ENCODE measurements at places on chromosomes 12 and 14.

- DNase-seq = no peak
These were observed 26.8 kb downstream of the RGS6 start for GRCh38 chr14:71959055-71959454.

DNA sequence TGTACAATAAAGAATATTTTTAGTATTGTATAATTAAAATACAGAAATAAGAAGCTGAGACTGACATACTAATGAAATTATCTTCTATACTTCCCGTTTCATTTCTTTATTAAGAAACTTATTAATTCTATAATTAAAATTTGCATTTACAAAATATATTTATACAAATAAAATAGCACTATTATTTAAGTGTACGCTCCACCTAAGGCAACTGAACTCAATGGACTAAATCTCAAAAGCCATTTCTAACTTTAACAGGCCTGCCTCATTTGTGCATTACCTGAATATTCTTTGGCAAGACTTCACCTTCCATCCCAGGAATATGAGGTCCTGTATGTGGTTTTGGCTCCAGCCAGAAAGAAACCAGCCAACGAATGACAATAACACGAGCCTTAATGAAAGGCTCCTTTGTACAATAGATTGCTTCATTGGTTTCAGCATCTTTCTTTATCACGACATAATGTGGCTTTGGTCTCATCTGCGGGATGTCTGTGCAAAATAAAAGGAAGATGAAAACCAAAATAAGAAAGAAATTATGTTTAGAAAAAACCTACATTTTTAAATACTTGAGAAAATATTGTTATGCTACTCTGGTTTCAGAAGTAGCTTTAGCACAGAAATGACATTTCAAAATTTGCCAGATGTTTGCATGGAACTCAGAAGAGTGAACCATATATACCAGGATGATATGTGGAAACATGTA is 58.7 kb downstream of the RALGAPA1 start:
- DNase-seq = no peak

- no peak for DNase-seq
These were observed 48.2 kb downstream of the SLC8B1 start for GRCh38 chr12:113286712-113287111.

DNA sequence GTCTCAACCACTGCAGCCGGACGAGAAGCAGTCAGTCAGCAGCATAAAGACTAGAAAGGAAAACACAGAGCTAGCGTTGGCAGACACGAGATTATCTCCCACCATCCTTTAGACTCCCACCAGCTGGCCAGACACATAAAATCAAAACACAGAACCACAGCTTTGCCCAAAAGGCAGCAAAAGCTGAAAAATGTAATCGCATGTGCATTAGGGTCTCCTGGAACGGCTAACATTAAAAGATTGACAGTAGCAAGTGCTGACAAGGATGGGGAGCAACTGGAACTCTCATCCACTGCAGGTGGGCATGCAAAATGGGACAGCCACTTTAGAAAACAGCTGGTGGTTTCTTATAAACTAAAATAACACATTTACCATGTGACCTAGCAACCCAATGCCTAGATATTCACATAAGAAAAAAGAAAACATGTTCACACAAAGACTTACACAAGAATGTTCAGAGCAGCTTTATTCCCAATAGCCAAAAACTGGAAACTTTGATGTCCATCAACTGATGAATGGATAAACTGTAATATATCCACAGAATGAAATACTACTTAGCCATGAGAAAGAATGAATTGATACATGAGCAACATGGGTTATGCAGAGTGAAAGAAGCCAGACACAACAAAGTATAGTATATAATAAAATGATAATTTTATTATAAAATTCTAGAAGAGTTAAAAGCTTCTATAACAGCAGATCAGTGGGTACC is 37.7 kb downstream of the NCOR2 start:
- DNase-seq = no peak

GRCh38 chr14:68951800-68952530 is 27.1 kb downstream of the ACTN1 start:
- DNase-seq = no peak

DNA sequence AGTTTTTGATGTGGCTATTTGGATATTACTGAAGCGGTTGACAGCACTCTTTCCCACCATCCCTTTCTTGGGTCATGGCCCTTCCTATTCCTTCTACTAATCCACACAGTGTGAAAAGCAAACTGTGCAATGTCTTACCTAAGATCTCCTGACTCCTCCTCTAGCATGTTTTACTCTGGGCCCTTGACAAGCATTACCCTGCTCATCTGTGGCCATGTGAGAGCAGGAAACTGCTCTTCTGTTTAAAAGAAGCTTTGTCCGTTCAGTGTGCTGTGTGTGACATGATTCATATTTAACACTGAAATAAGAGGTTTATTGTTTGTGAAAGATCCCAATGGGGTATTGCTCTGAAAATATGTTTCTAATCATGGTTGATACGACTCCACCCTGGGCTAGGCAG is 1022.5 kb downstream of the AACS start:
- no peak for DNase-seq

DNA sequence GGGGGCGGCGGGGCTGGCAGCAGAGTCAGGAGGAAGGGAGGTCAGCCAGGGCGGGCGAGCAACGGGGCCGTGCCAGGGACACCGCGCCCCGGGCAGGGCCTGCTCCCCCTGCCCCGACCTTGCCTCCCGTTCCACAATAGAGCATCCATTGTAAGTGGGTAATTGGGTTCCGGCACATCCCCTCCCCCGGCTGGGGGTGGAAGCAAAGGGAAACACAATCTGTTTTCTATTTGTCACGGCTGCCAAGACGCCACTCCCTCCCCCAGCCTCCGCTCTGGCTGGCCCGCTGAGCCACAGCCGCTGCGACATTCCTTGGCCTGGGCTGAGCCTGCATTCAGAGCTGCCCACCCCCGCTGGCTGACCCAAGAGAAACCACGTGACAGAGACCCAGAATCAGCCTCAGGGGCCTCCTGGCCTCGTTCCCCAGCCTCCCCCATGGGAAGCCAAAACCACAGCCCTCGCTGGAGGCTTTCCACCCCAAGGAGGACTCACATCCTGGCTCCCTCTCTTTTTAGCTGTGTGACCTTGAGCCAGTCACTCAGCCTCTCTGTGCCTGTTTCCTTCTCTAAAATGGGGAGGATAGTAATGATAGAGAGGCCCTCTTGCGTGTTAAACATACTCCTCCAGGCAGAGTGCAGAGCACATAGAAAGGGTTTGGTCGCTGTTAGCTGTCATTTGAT is 117.6 kb downstream of the SCARB1 start:
- no peak for DNase-seq

DNA sequence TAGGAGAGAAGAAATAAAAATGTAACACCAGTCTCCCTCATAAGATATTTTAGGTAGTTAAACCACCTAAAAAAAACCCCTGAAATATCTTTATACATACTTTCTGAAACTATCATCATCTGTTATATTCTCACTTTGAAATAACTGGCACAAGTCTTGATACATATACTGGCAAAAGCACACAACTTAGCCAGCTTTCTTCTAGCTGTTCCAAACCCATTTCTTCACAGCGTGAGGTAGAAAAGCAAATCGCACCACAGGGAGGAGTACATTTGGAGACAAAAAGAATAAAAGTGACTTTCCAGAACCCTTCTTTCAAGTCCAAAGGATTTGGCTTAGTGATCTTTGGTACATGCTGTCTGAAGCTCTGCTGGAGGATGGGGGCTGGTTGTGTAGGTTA is 78.5 kb downstream of the RERG start:
- no peak for DNase-seq

GRCh38 chr12:95473231-95473883 is 595 bp upstream of the METAP2 start:
- no peak for DNase-seq

DNA sequence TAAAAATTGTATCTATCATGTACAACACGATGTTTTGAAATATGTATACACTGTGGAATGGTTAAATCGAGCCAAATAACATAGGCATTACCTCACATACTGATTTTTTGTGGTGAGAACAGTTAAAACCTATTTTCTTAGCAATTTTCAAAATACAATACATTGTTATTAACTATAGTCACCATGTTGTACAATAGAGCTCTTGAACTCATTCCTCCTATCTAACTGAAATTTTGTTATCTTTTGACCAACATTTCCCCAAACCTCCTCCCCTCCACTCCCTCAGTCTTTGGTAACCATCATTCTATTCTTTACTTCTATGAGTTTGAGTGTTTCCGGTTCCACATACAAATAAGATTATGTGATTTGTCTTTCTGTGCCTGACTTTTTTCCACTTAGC is 6.8 kb upstream of the SLC38A2 start:
- no peak for DNase-seq

DNA sequence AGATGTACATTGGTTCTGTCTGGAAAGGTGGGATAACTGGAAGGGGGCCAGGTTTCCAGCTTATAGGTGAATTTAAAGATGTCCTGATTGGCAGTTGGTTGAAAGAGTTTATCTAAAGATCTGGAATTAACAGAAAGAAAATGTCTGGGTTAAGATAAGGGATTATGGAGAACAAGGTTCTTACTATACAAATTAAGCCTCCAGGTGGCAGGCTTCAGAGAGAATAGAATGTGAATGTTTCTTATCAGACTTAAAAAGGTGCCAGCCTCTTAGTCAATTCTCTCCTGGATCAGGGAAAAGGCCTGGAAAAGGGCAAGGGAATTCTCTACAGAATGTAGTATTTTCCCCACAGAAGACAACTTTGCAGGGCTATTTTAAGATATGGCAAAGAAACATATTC is 53.1 kb downstream of the CNTN1 start:
- no peak for DNase-seq

GRCh38 chr12:109115758-109116610 is at the start of gene ACACB:
Gene ACACB, plus strand, starts transcription at chr12:109116587. Its CDS starts 22,819 bp downstream, at chr12:109139406.
- no peak for DNase-seq

GRCh38 chr14:104247336-104248202 is 109.2 kb downstream of the KIF26A start:
- no peak for DNase-seq

- DNase-seq = no peak
These were observed 68.1 kb downstream of the NUAK1 start for GRCh38 chr12:106070611-106071010.

DNA sequence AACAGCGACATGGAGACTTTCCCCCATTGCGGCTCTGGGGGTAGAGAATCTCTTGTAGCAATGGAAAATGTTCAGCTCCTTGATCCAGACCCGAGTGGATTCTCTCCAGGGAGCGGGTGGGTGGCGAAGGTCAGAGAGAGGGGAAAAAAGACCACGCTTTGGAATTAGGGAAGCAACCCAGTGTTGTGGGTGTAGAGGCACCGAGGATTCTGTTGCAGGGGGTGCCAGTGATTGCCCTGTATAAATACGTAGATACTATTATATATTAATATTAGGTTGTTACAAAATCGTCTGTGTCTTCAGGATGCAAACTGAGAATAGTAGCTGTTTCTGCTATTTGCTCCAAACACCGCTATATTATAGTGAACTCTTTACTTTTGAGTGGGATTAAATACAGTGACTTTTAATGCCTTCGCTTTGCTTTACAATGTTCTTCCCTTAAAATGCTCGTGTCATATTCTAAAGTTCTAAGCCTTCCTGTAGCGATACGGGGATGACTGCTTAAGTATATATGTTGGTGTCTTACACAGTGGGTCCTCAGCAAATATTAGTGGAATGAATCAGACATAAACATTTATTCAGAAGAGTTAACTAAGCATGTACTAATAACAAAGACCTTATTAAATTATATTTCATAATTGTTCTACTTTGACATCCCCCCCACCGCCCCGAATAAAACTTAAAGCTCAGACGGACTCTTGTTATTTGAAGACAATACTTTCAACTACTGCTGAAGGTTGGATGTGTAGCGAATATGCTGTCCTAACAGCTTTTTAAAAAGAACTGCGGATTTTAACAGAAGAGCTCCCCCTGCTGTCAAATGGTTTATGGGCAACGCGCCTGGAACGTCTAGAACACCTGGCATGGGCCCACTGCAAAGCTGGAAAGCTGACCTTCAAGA is 136.4 kb upstream of the KRAS start:
- peak; percentile 84 for DNase-seq

DNA sequence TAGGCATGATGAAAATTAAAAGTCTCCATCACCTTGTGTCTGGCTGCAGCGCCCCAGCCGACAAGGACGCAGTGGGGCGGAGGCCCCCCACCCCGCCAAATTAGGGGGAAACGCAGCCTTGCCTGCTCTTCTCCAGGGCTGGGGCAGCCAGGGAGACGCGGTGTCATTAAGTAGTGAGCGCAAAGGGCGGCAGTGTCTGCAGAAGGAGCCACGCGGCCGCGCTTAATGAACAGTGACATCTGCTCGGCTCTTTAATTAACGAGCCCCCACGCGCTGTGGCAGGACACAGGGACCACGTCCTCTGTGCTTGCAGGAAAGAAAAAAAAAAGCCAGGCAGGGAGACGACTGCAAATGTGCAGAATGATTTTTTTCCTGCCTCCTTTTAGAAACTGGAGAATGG is 93.4 kb upstream of the NCOR2 start:
- DNase-seq = no peak

DNA sequence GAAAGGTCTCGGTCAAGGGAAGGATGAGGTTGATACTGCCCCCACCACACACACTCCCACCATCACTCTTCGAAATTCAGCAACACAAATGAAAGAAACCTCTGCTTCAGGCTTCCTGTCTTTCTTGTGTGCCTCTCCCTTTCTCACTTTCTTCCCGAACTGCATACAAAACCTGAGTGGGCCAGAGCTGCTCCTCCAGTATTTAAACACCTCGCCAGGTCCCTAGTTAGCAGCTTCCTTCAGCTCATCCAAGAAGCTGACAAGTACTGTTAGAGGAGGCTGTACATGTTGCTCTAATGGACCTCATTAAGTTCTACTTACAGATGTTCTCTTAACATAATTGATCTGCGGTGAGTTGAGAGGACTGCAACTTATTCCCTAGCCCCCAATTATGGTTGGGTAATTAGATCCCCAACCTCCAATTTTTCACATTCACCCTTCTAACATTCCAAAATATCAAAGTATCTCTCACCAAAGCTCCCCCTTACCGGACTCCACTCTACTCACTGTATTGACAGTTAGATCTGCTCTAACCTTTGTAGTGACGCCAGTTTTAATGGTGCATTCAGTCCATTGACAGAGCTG is 4.1 kb upstream of the LMO3 start:
- no peak for DNase-seq

GRCh38 chr14:76305268-76305826 is 70.6 kb upstream of the ESRRB start:
- no peak for DNase-seq

DNA sequence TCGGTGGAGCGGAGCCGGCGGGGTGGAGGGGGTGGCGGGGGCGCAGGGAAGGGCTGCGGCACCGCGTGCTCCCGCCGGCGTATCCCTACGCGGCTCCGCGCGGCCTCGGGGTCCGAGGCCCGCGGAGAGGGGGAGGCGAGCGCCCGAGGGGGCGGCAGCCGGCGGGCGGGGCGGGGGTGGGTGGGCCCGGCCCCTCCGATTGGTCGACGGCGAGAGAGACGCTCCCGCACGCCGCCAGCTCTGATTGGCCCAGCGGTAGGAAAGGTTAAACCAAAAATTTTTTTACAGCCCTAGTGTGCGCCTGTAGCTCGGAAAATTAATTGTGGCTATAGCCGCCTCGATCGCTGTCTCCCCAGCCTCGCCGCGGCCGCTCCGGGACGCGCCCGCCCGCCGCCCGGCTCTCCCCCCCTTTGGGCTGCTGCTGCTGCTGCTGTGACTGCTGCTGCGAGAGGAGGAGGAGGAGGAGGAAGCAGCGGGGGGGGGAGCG is at the start of gene FOXG1:
Gene FOXG1 (plus strand): TSS at position 319 of the 487 bp plus-strand sequence. CDS start 493 bp downstream, outside the sequence.
- no peak for DNase-seq

Measured in AML-193 (cell line).